ENCODE measurements at places on chromosomes 16 and 17.

GRCh38 chr16:20349615-20350014, 2.9 kb downstream of the UMOD start:
- DNase-seq, result no peak

GRCh38 chr16:83814659-83814985, 6.8 kb downstream of the HSBP1 start:
- no peak for DNase-seq

- DNase-seq, result peak; percentile 34
These were observed 58.7 kb downstream of the HSD17B2 start for GRCh38 chr16:82093666-82094300.

DNA sequence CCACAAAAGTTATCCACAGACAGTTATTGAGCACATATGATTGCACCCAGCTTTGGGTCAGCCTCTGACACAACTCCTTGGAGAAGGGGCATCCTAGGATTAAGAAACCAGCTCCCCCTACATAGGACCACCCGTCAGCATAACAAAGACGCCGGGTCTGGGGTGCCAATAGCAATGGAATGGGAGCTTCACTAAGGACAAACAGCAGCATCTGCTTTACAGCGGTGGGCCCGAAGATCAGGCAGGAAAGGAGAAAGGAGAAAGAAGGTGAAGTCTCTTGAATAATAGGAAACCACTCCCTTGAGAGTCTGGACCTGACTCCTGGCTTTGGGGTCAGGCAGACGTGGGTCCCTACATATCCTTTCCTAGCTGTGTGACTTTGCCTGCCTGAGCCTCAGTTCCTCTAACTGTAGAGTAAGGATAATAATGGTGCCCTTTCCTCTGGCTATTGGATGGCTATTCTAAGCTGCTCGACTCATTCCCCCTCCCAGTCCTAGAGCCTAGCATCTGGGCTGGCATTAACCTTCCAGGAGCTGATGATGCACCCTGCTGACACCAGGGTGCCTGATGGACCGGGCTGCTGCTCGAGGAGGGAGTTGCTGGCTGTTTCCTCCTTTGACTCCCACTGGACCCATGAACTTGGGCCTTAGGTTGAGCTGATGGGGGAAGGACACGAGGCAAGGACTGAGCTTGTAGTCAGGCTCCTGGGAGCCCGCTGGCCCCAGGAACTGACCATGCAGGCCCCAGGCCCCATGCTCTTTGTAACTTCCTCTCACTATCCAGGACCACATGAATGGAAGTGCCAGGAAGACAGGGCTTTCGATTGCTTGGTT, 94.2 kb downstream of the C16orf78 start:
- no peak for DNase-seq

GRCh38 chr17:71335212-71335611, 785.6 kb upstream of the SOX9 start:
- no peak for DNase-seq

- DNase-seq, result peak; percentile 72
These were observed 12.3 kb downstream of the SMIM5 start for GRCh38 chr17:75645501-75645888.

GRCh38 chr16:11686713-11687380, 18.6 kb downstream of the SNN start:
- DNase-seq, result no peak

GRCh38 chr16:22312897-22313781, 15.9 kb downstream of the POLR3E start:
- DNase-seq, result peak; percentile 30

- no peak for DNase-seq
These were observed 9.1 kb upstream of the MED9 start for GRCh38 chr17:17467720-17468119.

DNA sequence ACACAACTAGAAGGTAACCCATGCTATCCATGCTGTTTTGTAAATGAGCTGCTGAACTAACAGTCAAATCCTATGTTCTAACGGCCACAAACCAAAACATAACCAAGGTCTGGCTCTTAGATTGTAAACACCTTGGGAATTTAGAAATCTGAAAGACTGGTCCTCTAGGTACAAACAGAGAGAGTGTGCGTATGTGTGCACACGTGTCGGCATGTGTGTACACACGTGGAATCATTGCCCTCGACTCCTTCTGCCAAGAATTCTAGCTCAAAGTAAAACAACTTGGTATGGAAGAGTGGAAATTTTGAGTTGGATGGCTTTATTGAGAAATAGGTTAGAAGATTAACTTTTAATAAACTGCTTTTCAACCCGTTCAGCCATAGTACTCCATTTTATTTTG, 18.1 kb upstream of the GHDC start:
- DNase-seq, result no peak

GRCh38 chr17:74563358-74563757, 4.0 kb downstream of the CD300H start:
- DNase-seq, result no peak

Data from hematopoietic multipotent progenitor cell treated with erythropoietin and hydrocortisone succinate and interleukin-3 and kit ligand, for 6 days (in vitro differentiated cells).